ENCODE measurements at places on chromosomes 4 and X. TPM values are rescaled to one million over a fixed set of nuclear protein-coding genes. Genes with fewer than 3 reads are reported as not detected.

Gene IQSEC2
- 18.7 TPM for total RNA-seq

DNA sequence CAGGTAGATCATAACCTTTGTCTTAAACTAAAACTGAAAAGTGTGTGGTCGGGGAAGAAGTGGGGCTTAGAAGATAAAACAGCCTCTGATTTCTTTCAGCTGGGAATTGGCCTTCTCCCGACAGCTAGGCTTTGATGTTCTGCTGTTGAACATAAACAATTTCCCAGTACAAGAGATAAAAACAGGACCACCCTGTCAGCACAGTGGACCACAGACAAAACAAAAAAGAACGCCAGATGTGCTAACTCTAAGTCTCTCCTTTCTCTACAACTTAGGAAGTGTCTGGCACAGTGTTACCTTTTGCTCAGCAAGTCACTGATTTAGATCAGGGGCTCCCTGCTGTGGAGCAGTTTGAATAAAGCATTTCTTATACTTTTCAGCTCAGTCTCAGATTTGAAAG lies 87.5 kb upstream of the UXT start:
- ATAC-seq, result no peak

GRCh38 chr4:704198-704891 lies 1.3 kb upstream of the PCGF3 start:
- ATAC-seq, result no peak

Gene MAGEC3
- total RNA-seq, result not detected

DNA sequence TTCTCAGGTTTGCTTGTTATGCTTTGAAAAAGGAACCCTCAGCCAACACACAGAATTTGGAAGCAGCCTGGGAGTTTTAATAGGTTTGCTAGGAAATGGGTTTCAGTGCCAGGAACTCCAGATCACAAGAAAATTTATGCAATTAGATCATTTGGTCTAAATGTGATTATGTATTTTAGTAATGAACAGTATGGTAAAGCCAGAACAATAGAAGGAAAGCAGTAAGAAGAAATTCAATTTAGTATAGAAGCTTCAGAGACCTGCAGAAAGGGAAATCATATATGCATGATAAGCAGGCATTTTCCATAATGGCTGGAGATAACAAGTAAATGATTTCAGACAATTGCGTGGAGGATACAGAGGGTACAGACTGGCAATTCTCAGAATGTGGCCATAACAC lies 184.7 kb downstream of the KCNIP4 start:
- no peak for ATAC-seq

DNA sequence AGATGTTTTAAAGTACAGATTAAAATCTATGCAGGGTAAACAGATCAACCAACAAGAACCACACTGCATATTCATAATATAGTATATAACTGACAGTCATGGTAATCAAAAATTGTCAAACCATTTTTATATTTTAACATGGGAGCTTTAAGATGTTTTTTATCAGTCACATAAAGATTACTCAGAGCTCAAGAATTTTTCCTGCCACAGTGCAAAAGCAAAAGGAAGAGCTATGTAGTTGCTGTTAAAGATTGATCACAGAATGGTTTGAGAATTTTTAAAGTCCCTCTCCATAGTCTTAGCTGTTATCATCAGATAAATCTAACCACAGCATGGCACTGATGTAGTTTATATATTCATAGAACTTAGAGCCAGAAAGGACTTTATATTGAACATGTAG lies 8.5 kb downstream of the RAB9B start:
- no peak for ATAC-seq

DNA sequence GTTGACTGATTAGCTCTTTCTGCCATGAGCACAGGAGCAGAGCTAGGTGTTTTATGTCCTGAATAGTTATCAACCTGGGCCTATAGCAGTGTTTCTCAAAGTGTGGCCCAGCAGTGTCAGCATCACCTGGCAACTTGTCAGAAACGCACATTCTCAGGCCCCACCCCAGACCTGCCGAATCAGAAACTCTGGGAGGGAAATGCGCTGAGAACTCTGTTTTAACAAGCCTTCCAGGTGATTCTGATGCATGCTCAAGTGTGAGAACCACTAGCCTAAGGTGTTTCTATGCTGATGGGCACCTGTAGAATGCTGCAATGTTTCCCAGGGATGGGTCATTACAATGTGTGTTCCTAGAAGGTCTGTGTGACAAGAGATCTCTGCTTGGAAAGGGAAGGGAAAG lies 257.5 kb downstream of the MID1IP1 start:
- ATAC-seq, result no peak

DNA sequence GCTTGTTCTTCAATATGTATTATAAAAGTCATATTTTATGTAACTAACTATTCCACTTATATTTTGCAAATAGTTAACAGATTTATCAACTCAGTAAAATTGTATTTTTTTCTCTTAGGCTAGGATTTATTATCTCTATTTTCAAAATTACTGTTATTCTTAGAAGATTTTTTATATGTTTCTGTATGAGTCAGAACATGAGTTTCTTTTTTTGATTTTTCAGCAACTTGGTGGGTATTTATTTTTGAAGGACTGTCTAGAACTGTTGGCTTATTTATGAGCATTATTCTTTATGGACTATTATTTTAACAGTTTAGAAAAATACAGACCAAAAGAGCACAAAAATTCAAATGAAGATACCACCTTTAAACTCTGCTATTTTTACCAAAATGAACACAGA lies 6.8 kb downstream of the AIMP1 start:
- no peak for ATAC-seq

DNA sequence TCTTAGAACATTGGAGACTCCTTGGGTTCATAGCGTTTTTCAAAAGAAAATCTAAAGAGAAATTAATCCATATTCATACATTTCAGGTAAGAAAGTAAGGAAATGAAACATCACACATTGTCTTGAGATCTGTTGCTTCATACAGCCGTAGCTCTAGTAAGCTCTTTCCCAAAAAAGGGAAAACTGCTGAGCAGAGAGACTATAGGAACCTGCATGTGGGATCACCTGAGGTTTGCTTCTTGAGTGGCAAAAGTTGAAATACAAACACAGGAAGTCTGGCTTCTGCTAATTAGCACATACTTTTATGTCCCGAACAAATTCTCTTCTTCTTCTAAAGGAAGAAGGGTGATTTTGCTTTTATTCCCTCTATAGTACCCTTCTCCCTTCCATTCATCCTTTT lies 57.7 kb downstream of the MRPL1 start:
- no peak for ATAC-seq

DNA sequence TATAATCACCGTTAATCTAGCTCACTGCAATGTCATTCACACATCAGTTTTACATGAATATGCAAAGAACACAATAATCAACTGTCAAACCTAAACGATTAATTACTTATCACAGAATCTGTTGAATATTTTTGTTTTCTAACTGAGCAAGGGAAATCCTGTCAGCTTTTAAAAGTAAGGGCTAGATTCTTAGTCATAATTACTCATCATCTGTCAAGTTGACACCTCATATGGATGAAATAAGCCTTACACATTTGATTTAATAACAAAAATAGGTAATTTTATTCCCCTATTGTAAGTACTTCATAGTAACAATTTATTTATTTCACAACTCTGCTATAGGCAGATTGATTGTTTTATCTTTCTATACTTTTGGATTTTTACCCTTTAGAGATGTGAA lies 32.7 kb downstream of the TMA16 start:
- no peak for ATAC-seq

GRCh38 chr4:24999392-25000089 lies 31.2 kb downstream of the LGI2 start:
- no peak for ATAC-seq

- no peak for ATAC-seq
These were observed 75.6 kb downstream of the BMP3 start for GRCh38 chr4:81106150-81106549.

DNA sequence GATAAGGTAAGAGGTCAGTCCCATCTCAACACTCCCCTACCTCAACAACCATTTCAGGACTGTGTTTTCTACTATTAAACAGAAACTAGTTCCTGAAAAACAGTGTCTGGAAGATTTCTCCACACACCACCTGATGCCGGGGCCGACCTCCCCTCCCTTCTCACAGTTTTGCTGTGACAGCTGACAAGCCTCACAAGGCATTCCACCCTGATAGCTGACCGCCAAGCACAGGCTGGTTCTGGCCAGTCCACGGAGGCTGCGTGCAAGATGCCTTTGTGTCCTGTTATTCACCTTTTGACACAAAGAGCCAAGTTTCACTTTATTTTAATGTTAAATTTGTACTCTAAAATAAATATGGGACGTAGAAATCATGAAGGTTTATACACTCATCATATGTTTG lies 758.6 kb downstream of the PDHA2 start:
- no peak for ATAC-seq

- no peak for ATAC-seq
These were observed 293.9 kb downstream of the RAB28 start for GRCh38 chr4:13190093-13190721.

GRCh38 chrX:110448459-110448858 lies 89.8 kb downstream of the RTL9 start:
- no peak for ATAC-seq

Gene SERPINA7
- total RNA-seq, result not detected

DNA sequence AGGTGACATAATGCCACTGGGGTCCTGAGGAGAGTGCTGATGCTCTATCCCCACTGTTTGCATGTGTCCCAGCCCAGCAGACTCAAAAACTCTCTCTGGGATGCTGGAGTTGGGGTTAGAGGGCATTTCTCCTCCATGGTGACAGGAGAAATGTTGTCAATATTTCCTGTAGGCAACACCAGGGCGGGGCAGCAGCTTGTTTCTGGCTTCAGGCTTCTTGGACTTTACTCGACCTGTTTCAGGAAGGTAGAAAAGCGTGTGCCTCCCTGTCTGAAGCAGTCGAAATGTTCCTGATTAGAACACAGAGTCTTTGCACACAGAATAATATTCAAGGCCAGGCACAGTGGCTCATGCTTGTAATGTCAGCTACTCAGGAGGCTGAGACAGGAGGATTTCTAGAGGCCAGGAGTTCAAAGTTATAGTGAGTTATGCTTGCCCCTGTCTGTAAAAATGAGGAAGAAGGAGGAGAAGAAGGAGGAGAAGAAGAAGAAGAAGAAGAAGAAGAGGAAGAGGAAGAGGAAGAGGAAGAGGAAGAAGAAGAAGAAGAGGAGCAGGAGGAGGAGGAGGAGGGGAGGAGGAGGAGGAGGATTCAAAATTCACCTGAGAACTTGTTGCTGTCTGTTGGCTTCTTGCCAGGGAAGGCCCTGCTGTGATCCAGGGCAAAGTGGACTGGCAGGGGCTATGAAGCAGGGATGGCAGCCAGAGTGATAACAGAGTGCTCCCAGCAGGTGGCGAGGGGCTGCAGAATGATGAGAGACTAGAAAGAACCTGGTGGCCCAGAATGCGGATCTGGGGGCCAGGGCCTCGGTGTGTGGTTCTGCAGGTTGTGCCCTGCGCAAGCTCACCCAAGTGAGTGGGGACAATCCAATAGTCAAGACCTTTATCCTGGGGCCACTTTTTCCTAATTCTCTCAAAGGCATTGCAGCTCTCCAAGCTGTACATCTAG lies 82.9 kb downstream of the RTL5 start:
- ATAC-seq, result no peak

Gene GC
- total RNA-seq, result 0.62 TPM

Gene MTCP1
- total RNA-seq, result 4.0 TPM

Gene ZNF157
- total RNA-seq, result not detected

Gene CFAP47
- total RNA-seq, result 0.04 TPM

GRCh38 chrX:78514852-78515251 lies 144.3 kb downstream of the RTL3 start:
- no peak for ATAC-seq

DNA sequence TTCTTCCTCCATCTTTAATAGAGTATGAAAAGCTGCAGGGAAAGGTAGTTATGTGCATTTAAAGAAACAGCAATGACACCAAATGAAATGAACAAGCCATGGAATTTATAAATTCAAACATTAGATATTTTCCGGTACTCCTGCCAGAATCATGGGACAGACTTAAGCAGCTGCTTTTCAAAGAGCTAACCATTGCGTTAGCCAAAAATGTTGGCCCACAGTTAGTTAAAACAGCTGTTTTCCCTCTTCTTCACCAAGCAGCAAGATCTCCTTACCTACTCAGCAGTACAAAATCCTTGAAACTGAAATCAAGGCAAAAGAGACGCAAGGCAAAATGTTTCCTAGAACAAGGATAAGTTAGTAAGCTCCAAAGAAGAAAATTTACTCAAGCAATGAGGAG lies 64.0 kb downstream of the MANBA start:
- peak; percentile 57 for ATAC-seq

DNA sequence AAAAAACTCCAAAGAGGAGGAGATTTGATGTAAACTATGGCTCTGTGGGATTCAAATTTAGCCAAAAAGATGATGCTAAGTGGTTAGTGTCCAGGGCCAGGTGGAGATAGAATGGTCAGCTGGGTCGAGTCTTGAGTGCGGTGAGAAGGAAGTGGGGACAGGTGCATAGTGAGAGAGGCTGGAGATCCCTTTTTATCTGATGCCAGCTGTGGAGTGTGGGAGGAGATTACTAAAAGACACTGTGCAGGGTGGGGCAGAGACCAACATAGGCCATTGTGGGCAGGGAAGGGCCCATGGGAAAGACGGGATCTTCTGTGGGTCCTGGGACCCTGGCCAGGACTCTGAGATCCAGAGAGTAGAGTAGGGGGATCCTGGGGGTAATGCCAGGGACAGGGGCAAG lies 34.6 kb upstream of the LEF1 start:
- no peak for ATAC-seq
